ENCODE measurements at places on chromosomes 5 and 9.

DNA sequence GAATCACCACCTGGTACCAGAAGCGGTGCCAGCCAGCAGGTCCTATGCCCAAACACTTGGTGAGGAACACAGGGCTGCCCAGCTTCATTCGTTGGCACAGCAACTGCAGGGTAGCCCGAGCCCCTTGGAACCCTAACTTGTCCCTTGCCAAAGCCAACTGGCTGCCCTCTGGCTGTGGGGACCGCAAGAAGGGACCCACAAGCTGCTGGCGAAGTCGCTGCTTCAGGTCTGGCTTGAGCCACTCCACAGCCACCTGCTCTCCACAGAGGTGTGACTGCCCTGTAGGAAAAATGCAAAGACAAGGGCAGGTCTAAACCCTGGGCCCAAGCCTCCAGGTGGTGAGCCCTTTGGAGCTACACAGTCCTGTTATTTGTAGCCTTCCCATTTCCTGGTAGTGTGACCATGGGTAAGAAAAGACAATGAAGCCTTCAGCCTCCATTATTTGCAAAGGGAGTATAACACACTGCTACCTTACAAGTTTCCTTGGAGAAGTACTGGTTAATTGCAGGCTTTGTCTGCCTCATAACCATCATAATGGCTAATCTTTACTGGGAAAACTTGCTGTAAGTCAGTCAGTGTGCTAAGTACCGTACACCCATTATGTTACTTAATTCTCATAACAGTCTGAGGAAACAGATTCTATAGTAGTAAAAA, 1.8 kb downstream of the DND1 start:
- no peak for DNase-seq

GRCh38 chr9:79007701-79008483, 563.9 kb upstream of the TLE4 start:
- no peak for DNase-seq

DNA sequence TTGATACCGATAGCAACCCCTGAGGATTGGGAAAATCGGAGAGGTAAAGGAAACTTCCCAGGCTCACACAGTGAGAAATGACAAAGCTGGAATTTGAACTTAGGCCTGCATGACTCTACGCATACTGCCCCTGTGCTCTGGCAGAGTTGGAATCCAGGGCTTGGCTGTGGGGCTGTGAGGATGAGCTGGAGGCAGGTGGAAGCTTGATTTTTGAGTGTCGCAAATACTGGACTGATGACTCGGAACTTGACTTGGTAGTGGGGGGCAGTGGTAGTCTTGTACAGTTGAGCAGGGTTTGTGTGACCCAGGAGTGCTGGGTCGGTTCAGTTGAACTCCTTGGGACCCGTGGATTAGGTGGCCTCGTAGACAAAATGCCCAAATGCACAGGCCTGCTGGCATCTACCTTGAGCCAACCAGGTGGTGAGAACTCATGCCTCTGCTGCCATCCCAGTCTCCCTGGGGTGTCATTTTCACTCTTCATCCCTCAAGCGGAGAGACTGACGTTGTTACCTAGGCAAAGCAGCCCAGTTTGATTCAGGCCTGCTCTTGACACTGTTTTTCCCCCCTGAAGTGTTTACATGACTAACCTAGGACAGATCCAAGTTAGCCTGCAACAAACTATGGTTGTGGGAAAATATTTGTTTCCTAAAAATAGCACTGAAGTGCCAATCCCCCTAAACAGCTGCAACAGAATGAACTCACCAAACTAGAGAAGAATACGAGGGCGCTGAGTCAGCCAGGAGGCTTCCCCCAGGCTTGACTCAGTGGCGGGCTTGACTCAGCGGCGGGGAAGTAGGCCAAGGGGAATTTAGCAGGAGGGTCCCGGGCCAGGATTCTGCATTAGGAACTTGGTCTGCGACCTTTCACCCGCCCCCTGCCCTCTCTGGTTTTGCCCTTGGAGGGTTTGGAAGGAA, 45.7 kb upstream of the ORM1 start:
- no peak for DNase-seq

- no peak for DNase-seq
These were observed 3.5 kb downstream of the TENT4A start for GRCh38 chr5:6716629-6717149.

DNA sequence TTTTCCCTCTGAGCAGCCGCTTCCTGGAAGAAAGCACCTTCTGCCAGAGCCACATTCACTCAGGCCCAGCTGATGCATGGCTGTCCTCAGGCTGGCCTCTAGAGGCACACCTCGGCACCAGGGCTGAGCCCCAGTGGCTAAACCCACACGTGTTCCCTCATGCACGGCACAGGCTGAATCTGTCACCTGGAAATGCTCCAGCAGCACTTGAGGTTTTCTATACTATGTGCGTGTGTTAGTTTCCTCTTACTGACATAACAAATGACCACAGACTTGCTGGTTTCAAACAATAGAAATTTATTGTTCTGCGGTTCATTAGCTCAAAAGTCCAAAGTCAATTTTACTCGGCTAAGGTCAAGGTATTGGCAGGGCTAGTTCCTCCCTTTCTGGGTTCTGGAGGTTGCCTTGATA, 141.4 kb downstream of the LRRC70 start:
- peak; percentile 52 for DNase-seq

- no peak for DNase-seq
These were observed 169.7 kb downstream of the GLIS3 start for GRCh38 chr9:4130166-4130565.

- DNase-seq = no peak
These were observed 105.3 kb downstream of the GCNT1 start for GRCh38 chr9:76564297-76564696.
